ENCODE measurements at places on chromosomes 11 and 22.

GRCh38 chr11:112128483-112129121 lies 35.3 kb downstream of the IL18 start:
- no peak for DNase-seq

- no peak for DNase-seq
Observed at GRCh38 chr11:130042093-130042591, 27.6 kb upstream of the APLP2 start.

- DNase-seq = no peak
Observed at GRCh38 chr11:109507836-109508561, 86.0 kb downstream of the C11orf87 start.

GRCh38 chr11:2725368-2726300 lies 25.8 kb upstream of the KCNQ1OT1 start:
- no peak for DNase-seq

DNA sequence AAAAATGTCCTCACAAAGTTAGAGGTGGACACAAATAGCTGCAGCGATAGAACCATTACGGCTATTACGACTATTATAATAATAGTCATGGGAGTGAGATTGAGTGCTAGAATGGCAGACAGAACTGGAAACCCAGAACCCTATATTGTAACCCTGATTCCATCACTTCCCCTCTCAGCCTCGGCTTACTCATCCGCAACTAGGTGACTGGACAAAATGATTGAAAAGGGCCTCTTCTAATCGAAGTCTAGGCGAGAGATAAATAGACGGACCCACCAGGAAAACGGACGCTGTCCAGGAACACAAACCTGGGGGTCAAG lies 629 bp downstream of the PSMA1 start:
- no peak for DNase-seq

DNA sequence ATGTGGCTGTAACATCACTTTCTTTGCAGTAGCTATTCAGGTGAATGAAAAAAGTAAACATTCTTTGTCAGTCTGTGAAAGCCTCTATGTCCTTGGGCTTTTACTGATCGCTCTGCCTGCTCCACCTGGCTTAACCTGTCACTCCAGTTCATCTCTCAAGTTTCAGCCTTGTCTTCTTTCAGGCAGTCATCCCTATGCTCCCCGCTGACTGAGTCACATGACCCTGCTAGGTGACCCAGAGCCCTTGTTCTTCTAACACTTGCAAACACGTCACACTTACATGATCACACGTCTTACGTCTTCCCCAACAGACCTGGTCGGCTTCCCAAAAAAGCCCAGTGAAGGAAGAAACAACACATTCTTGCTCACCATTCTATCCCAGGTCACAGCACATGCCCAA lies 499.3 kb upstream of the TENM4 start:
- no peak for DNase-seq

GRCh38 chr22:24104307-24105012 lies 76.8 kb upstream of the SUSD2 start:
- DNase-seq = no peak

DNA sequence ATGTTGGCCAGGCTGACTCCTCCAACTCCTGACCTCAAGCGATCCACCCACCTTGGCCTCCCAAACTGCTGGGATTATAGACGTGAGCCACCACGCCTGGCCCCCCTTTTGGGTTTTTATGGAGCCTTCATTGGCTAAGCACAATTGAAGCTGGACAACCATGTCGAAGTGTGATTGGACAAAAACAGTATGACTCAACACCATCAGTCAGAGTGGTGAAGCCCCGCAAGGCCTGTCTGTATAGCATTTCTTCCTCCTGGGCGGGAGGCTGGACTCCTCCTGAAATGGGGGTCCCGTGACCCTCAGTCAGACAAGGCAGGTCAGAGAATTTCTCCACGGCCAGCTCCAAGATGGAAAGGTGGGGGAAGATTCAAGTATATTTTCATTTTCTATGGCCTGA lies 3.1 kb upstream of the PARVB start:
- DNase-seq = no peak

DNA sequence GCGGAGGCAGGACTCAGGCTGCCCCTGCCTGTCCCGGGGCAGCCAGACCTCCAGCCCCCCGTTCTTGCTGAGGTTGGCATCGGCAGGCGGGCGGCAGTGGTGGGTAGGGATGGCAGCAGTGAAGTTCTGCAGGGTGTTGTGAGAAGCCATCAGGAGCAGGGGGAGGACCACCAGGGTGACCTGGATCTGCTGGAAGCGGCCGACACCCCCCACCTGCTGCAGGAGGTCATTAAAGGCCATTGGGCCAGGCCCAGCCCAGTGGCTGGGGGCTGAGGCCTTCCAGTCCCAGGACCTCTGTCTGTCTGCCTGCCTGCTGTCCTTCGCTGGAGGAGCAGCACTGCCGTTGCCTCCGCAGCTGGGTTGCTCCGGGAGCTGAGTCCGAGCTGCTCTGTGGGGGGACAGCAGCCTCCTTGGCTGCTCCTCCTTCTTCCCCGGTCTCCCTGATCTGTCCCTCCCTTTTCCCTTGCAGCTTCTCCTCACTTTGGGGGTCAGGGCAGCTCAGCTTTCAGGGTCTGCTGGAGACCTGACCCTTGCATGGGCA lies at the start of gene SLC22A6:
SLC22A6 (minus strand) TSS at position 517 of the 541 bp plus-strand sequence; CDS start at position 240, 277 bp downstream.
- DNase-seq = no peak

DNA sequence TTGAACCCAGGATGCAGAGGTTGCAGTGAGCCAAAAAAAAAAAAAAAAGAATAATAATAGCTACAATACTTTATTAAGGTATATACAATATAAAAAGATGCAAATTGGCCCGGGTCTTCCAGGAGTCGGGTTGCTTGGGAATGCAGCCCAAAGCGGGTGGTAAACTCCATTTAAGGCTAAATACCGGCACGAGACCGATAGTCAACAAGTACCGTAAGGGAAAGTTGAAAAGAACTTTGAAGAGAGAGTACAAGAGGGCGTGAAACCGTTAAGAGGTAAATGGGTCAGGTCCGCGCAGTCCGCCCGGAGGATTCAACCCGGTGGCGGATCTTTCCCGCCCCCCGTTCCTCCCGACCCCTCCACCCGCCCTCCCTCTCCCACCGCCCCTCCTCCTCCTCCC lies 143.3 kb downstream of the DLG2 start:
- no peak for DNase-seq

GRCh38 chr11:71370895-71371673 lies 77.1 kb downstream of the DHCR7 start:
- no peak for DNase-seq

- DNase-seq = no peak
Observed at GRCh38 chr22:49010070-49010863, 817.4 kb downstream of the BRD1 start.

- no peak for DNase-seq
Observed at GRCh38 chr22:29216873-29217666, 11.4 kb downstream of the EMID1 start.

- DNase-seq = no peak
Observed at GRCh38 chr22:44473166-44473565, 24.9 kb downstream of the RTL6 start.

DNA sequence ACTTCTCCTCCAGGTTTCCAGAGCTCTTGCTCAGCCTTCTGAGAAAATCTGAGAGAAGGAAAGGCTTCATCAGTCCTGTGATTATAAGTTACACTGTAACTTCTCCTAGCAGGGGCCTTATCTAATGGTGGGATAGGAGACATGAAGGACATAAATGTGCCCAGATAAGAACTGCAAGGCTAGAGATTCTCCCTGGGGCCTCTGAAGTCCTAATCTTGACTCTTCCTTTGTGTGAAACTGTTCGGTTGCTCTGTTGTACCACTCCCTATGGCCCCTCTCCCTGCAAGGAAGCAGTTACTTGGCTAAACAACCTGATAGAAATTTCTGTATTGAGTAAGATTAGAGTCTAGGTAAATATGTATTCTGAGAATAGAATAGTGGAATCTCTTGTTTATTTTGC lies 780.9 kb downstream of the ETS1 start:
- DNase-seq = no peak
